ENCODE measurements at places on chromosomes 1 and 21. TPM values are rescaled to one million over a fixed set of nuclear protein-coding genes. Genes with fewer than 3 reads are reported as not detected.

The DIO1 gene
- polyA plus RNA-seq: 0.19 TPM

The KRTAP7-1 gene
- not detected for polyA plus RNA-seq

The HPCA gene
- polyA plus RNA-seq: 0.33 TPM

The ANGPTL3 gene
- not detected for polyA plus RNA-seq

The KRTAP13-2 gene
- not detected for polyA plus RNA-seq

The SH2D1B gene
- 0.85 TPM for polyA plus RNA-seq

The UBXN10 gene
- polyA plus RNA-seq: 0.10 TPM

The NFASC gene
- polyA plus RNA-seq: 2.9 TPM

The CNR2 gene
- 22.3 TPM for polyA plus RNA-seq

The SERINC2 gene
- 1.3 TPM for polyA plus RNA-seq

The OR2L5 gene
- polyA plus RNA-seq: 0.03 TPM

The DISC1 gene
- polyA plus RNA-seq: 1.1 TPM

The FCRL3 gene
- 24.0 TPM for polyA plus RNA-seq

The ST3GAL3 gene
- 8.7 TPM for polyA plus RNA-seq

The GPR3 gene
- 0.15 TPM for polyA plus RNA-seq

The PYHIN1 gene
- polyA plus RNA-seq: 4.0 TPM

The C1orf94 gene
- polyA plus RNA-seq: not detected

The OR6K3 gene
- polyA plus RNA-seq: not detected

The HSD3B1 gene
- not detected for polyA plus RNA-seq

The OR10Z1 gene
- not detected for polyA plus RNA-seq

The FAM20B gene
- polyA plus RNA-seq: 5.8 TPM
